ENCODE measurements at places on chromosomes 3 and 15.
A peak's percentile ranks its signal among the peaks of the same experiment; 100 is the strongest.

GRCh38 chr3:181690769-181691168 is 21.0 kb upstream of the SOX2 start:
- no peak for DNase-seq

- DNase-seq: no peak
Measured at GRCh38 chr15:36161771-36162212, 417.6 kb upstream of the CDIN1 start.

DNA sequence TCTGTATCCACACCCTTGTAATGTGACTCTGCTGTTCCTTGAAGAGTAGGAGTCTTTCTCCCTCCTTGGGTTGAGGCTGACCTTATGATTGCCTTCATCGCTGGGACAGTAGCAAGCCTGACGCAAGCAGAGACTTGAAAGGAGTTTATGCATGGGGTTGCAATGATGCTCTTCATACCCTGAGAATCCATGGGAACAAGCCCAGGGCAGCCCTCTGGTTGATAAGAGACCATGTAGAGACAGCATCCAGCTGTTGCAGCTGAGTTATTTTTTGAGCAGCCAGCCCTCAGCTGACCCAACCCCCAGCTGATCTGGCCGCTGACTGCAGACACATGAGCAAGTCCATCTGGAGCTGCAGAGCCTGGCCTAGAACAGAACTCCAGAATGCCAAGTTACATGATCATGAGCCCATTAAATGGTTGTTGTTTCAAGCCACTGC is 60.6 kb upstream of the ARNT2 start:
- peak; percentile 90 for DNase-seq

- DNase-seq: no peak
Measured at GRCh38 chr3:103381296-103382079, 946.7 kb downstream of the ZPLD1 start.

DNA sequence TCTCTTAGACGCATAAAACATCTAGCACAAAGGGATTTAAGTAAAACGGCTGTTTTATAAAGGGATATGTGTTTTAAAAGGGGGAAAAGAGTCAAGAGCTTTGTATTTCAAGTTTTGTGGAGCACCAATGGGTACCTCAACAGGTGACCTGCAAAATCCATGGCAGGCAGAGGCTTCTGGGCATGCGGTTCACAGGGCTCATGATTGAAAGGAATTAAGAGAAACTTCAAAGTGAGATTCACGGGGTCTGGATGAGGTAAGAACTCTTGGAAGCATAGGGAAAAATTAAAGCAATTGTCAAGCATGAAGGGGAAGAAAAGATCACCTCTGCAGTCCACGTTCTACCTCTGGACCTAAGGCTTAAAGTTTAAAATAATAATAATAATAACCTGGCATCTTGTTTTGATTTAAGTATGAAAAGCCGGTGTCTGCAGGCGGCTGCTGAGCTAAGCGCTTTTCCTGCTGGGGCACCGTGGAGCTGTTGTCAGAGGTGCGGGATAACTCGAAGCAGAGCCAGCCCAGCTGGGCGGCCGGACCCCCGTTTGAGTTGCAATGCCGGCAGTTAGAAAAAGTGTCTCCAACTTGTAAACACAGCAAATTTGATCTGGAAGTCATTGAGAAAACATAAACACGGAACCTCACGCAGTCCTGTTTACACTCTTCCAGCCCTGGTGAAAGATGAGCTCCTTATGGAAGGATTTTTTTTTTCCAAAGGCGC is 40.5 kb downstream of the HES1 start:
- DNase-seq: no peak

DNA sequence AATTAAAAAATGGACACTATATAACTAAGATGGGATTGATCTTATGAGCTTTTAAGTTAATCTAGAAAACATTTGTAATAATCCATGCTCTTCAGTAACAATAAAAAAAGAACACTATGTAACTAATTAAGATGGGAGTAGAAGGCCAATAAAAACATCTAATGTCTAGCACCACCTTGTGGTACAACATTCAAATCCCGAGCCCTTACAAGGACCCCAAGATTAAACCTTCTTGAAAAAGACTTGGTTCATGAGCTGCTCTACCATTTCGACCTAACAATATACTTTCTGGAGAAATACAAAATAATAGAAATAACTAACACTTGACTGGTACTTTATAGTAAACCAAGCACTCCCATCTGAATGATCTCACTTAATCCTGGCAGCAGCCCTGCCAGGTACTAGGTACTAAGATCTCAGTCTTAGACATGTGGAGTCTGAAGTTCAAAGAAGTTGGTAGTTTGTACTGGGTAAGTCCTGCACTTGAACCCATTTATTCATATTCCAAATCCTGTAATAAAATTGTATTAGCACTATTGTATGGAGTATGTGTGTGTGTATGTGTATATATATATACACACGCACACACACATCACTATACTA is 21.8 kb downstream of the METTL6 start:
- no peak for DNase-seq

DNA sequence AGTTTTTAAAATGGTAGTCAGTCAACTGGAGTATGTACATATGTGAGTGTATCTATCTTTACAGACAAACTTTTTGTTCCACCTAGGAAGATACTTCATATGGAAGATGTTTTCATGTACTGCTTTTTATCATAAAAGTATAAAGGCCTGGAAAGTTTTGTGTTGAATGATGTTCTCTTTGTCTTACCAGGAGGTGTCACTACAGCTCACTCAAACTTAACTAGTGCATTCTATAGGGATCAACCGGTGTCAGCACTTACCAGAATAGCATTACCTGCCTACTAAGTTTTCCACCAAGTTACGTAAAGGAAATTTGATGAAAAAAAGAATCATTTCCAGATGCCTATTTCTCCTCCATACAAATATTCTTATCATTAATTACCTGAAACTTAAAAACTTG is 522.6 kb upstream of the SEMA6D start:
- DNase-seq: no peak

GRCh38 chr3:51928438-51928837 is 13.3 kb downstream of the RRP9 start:
- no peak for DNase-seq

- DNase-seq: no peak
Measured at GRCh38 chr3:149270180-149270579, 48.6 kb upstream of the CP start.

- DNase-seq: no peak
Measured at GRCh38 chr15:85624291-85624801, 170.4 kb downstream of the KLHL25 start.

DNA sequence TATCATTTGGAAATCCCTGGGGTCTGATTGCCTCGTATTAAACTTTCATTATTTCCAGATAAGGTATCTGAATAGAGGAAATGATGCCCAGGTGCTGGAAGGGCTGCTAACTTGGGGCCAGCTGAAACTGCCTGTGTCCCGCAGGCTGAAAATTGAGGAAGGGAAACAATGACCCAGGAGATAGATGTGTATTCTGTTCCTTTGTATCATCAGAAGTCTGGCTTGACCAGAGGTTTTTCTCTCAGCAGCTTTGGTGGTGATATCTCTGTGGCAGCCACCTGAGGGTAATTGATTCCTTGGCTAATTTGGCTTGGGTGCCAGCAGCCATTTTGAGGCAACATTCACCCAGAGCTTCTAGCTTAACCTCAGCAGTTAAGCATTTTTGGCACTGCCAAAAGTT is 90.0 kb upstream of the STT3B start:
- DNase-seq: no peak

- DNase-seq: peak; percentile 52
Measured at GRCh38 chr3:13122081-13123012, 49.1 kb upstream of the IQSEC1 start.

DNA sequence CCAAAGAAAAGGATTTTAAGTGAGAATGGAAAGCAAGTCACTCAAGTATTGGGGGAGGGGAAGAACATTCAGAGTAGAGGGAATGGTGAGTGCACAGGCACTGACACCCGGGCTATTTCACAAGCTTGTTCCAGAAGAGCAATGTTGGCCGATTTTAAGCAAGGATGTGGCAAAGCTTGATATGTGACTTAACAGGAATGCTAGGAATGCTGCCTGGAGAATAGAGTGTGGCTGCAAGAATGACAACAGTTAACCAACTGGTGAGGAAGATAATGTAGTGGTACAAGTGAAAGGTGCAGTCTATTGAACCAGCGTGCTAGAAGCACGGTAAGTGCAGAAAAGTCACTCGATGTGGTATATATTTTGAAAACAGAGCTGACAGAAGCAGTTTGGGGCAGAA is 6.2 kb upstream of the CCDC80 start:
- DNase-seq: no peak

- DNase-seq: no peak
Measured at GRCh38 chr3:35723480-35724097, 84.3 kb downstream of the ARPP21 start.

- no peak for DNase-seq
Measured at GRCh38 chr15:72178976-72179585, 18.5 kb downstream of the GRAMD2A start.

DNA sequence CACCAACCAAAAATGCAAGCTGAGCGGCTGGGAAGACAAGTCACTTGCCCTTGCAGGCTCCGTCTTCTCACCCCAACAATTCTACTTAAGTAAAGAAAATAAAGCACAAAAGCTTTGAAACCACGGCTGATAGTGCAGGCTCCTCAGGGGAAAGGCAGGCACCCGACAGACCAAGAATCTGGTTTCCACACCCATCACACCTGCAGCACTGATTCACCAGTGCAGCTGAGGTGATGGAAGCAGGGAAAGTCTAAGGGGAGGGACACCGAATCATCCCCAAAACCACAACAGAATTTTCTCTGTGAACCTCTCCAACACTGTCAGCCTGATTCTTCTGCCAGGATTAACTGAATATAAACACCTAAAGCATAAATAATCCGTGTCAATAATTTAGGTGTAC is 62.0 kb upstream of the NSMCE3 start:
- no peak for DNase-seq

DNA sequence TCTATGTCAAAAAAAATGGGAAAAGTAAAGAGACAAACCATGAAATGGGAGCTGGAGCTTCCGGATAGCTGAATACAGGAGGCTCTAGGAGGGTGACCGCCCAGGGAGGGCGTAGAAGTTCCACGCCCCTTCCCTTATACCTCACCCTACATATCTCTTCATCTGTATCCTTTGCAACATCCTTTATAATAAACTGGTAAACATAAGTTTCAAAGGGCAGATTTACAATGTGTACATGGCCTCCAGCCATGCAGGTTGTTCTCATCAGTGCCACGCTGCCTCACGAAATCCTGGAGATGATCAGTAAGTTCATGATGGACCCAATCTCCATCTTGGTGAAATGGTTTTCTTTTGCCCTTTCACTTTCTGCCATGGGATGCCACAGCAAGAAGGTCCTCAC is 121.8 kb downstream of the OSBPL10 start:
- no peak for DNase-seq

DNA sequence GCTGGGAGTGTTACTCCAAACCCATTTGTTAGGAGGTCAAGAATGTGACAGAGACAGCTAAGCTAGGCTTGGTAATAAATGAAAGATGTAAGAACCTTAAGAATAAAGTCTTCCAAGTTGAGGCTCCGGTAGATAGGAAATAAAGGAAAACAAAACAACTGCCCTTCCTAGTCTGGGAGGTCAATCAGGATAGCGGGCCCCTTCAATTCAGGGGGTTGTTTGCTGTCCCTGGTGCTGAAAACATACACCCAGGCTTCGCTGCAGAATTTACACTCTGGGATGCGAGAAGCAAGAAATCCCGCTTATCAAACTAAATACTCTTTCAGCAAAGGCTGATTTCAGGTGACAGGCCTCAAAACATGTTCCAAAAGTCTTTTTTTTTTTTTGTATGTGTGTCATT is 393.4 kb downstream of the NTRK3 start:
- DNase-seq: no peak

DNA sequence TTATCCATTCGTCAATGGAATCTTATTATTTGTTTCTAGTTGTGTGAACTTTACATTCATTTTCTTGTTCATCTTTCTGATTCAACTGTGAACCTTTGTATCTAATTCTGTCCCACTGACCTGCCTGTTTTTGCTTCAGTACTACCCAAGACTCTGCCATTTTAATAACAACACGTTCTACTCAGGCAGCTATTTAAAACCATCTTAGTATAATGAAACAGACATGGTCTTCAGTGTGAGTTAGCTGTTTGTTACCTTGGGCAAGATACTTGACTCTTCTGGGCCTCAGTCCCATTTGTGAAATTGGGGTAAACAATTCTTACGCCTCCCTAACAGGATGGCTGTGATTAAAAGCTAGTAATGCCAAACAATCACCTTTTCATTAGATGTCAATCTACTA is 1.6 kb downstream of the BTBD1 start:
- no peak for DNase-seq

GRCh38 chr3:188972310-188972709 is 199.5 kb upstream of the TPRG1 start:
- no peak for DNase-seq

- DNase-seq: no peak
Measured at GRCh38 chr15:27454281-27455075, 483.5 kb downstream of the GABRG3 start.

- DNase-seq: no peak
Measured at GRCh38 chr15:94029495-94029894, 201.9 kb upstream of the MCTP2 start.
